ENCODE measurements at places on chromosomes 13 and 19. TPM values are rescaled to one million over a fixed set of nuclear protein-coding genes. Genes with fewer than 3 reads are reported as not detected.

Gene SH3GL1
- 56.9 TPM for total RNA-seq

Gene CEACAM5
- total RNA-seq, result not detected

Gene RNF17
- total RNA-seq, result not detected

Gene ALOX5AP
- total RNA-seq, result 27.5 TPM

Gene RYR1
- total RNA-seq, result 3.8 TPM

Gene FPR3
- 18.0 TPM for total RNA-seq

Gene ZNF442
- total RNA-seq, result 11.1 TPM

Gene CEACAM4
- 4.0 TPM for total RNA-seq

Gene ONECUT3
- not detected for total RNA-seq

Gene CLDN10
- not detected for total RNA-seq

Gene RPL18
- total RNA-seq, result 1,389 TPM

GRCh38 chr13:48265217-48265815 lies 32.3 kb downstream of the ITM2B start:
- DNase-seq, result no peak

- DNase-seq, result no peak
Observed at GRCh38 chr19:47511128-47511517, 3.7 kb downstream of the NAPA start.

- DNase-seq, result no peak
Observed at GRCh38 chr13:101425156-101425471, 8.8 kb upstream of the NALCN start.

DNA sequence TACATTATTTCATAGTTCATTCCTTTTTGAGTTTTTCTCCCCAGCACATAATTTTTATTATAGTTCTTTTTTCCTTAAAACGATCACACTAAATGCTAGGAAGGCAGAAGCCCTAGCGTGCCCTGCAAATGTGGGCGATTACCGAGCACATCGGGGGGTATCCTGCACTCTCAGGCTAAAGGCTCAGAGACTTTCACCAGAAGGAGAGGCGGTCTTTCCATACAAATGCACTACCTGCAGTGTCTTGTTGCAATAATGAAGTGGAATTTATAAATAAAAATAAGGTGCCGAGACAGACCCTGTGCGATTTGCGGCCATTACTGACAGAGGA lies 29.3 kb upstream of the SPACA7 start:
- DNase-seq, result no peak

DNA sequence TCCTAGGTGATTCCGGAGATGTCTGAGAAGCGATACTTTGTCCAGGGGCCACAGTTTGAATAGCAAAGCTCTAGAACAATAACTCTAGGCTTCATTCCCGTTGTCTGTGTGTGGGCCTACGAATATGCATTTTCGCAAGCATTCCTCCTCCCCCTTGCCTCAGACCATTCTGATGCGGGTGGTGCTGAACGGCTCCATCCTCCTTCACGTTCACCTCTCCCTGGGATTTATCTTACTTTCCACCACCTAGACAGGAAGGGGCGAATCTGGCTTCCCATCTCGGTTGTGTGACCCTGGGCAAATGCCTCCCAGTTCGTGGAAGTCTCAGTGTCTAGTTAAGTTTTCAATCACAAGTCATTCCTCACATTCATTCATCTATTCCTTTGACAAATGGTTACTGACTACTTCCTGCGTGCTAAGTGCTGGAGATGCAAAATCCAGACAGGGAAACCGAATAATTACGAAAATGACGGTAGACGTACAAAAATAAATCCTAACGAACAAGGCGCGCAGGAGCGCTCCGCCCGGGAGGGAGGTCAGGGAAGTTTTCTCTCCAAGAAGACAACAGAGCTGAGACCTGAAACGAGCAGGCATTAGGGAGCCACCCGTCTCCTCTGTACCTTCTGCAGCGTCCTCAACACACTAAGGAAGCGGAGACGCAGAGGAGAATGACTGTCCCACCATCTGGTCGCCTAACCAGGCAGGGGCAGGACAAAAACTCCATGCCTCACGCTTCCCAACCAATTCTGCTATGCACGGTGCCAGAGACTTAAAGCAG lies 1.3 kb upstream of the CNOT3 start:
- DNase-seq, result no peak

DNA sequence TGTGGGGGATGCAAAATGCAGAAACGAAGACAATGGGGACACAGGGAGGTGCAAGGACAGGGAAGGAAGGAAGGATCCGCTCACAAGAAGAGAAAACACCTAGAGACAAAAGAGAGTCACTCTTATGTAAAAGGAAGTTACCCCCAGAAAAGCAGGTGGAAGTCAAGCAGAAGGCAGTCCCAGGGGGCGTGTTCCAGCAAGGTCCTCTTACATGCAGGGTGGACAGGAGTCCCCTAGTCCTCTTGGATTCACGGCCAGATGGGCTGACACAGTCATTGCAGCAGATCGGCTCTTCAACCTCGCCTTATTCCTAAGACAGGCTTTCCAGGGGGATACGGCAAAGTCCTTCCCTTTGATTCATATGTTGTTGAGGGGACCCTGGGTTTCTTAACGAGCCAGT lies 83.9 kb upstream of the SPATA13 start:
- no peak for DNase-seq

- no peak for DNase-seq
Observed at GRCh38 chr13:50742968-50743367, 100.5 kb downstream of the DLEU7 start.

DNA sequence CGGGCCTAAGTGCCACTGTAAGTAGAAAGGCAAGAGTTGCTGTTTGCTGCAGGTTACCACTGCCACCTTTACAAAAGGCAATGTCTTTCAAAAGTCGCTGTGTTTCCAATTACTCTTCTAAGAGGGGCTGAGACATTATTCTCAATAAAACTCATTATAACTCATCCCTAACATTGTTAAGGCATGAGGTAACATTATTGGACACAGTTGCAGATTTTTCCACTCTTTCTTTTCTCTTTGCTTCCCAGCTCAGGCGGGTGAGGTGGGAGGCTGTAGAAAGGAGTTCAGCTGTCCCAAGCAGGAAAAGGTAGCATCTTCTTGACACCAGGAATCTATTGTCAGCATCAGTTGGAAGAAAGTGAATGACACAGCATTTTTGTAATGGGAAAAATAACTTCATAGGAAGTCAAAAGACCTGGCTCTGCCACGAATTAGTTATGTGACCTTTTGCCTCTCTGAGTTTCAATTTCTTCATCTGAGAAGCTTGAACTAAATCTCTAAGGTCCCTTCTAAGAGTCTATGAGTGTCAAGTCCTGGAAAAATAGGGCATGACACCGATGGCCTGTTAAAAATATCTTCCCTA lies 2.1 kb upstream of the UBL3 start:
- no peak for DNase-seq

- DNase-seq, result no peak
Observed at GRCh38 chr13:51938454-51938853, 72.8 kb downstream of the ATP7B start.

DNA sequence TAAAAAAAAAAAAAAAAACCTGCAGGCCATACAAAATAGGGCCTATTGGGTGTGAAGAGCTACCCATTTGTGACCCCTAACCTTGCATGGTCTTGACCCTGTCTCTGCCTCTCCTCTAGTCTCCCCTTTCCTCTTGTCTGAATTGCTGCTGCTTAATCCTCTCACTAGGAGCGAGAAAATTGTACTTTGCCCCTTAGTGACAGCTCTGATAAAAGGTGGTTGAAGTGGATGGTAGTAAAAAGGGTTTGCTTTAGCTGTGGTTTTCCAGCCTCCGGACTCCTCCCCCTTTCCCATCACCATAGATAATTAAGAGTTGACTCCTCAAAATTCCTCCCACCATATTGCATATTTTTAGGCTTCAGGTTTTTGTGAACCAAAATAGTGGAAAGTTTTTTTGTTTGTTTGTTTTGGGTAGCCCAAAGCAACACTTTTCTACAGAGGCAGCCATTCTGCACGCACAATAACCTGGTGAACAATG lies 23.5 kb downstream of the ACTN4 start:
- DNase-seq, result no peak

GRCh38 chr13:23673867-23674605 lies 103.8 kb downstream of the TNFRSF19 start:
- DNase-seq, result no peak

- DNase-seq, result no peak
Observed at GRCh38 chr13:110136660-110137585, 170.0 kb downstream of the COL4A1 start.

DNA sequence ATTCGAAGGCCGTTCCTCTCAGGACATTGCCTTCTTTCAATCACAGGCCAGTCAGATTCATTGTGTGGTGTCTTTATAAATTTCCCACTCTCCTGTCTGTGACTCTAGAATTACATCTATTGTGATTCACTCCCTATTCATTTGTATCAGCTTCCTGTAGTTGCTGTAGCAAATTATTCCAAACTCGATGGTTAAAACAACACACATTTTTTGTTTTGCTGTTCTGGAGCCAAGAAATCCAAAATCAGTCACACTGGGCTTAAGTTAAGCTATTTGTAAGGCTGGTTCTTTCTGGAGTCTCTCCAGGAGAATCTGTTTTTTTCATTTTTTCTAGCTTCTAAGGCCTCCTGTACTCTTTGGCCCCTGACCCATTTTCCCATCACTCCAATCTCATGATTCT lies 1487.0 kb upstream of the SLC10A2 start:
- no peak for DNase-seq

DNA sequence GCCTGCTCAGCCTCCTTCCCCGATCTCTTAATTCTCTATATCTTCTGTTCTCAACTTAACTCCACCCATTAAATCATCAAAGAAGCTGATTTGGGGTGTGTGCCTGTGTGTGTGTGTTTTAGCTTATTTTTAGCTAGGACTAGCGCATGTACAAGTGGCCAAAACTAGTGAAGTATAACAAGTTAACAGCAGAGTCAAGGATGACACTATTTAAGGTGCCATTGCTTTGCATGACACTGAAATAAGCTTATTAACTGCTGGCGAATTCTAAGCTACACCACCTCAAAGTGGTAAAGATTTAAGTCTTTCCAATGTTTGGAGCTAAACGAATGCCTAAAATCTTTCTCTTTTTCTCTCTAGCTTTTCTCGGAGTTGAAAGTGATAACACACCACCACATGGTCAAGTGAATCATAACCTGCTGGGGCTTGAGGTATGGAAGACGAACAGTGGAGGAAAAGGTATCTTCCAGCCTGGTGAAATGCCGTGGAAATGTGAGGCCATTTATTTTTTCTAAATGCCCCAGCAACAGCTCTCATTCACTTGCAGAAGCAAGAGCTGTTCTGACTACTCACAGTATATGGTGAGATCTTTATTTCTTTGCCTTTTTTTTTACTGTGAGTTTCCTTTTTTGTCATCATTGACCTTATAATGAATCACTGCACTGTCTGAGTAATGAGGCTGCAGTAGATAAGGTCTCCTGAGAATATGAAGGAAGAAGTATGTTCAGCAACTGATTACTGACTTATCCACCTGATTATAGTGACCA lies 570.3 kb downstream of the PCDH9 start:
- DNase-seq, result no peak

DNA sequence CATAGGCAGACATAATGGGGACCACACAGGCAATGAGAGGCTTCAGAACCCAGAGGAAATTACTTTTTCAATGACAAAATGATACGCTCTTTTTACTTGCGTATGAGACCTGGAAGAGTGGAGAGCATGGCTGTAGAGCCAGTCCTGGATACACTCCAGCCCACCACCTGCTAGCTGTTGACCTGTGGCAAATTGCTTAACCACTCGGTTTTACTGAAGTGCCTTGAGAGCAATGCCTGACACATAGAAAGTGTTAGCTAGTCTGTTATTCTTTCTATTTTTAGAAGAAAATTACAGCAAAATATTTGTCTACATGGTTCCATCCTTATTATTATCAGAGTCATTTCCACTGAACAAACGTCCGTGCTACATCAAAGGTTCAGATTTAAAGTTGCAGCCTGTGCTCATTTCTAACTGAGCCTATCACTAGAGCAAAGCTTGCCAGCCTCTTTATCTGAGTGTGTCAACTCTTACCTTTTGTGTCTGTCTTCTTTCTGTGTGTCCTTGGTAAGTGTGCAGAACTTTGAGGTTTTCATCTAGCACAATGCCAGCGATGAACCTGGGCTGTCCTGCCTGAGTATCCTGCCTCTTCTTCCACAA lies 9.6 kb upstream of the GPR183 start:
- DNase-seq, result no peak

GRCh38 chr13:21060338-21061028 lies 903 bp downstream of the LATS2 start:
- DNase-seq, result no peak

GRCh38 chr13:37741536-37741935 lies 128.0 kb downstream of the TRPC4 start:
- no peak for DNase-seq

GRCh38 chr13:113293686-113294085 lies 3.4 kb upstream of the LAMP1 start:
- DNase-seq, result no peak

- no peak for DNase-seq
Observed at GRCh38 chr19:1363599-1363998, 20.1 kb upstream of the NDUFS7 start.
